Type B pancreatic cell (in vitro differentiated cells): ENCODE measurements at places on chromosomes 1 and 21. TPM values are rescaled to one million over a fixed set of nuclear protein-coding genes. Genes with fewer than 3 reads are reported as not detected.

- peaks cover 29% of the 10 kb centered on the region for H3K4me1 ChIP-seq
- H3K36me3 ChIP-seq: no peaks in the 10 kb centered on the region
- H3K4me3 ChIP-seq: peak overlapping the region; percentile 59
- H3K27ac ChIP-seq: peak overlapping the region; percentile 93
Measured at GRCh38 chr1:55428944-55429931, 214.1 kb upstream of the USP24 start.

GRCh38 chr1:41662765-41663437, 178.4 kb upstream of the EDN2 start:
- peaks cover 49% of the 10 kb centered on the region for H3K27me3 ChIP-seq
- H3K4me1 ChIP-seq: peaks cover 24% of the 10 kb centered on the region
- peak; percentile 73 for DNase-seq
- H3K36me3 ChIP-seq: no peaks in the 10 kb centered on the region
- H3K4me3 ChIP-seq: peak overlapping the region; percentile 72

- peaks cover 3% of the 10 kb centered on the region for H3K27me3 ChIP-seq
- peaks cover 5% of the 10 kb centered on the region for H3K36me3 ChIP-seq
- no peak overlapping the region for H3K4me3 ChIP-seq
- no peaks in the 10 kb centered on the region for H3K4me1 ChIP-seq
- no peak overlapping the region for H3K27ac ChIP-seq
Measured at GRCh38 chr1:168454211-168454815, 89.5 kb downstream of the XCL2 start.

GRCh38 chr1:60847391-60847790, 235.0 kb upstream of the NFIA start:
- H3K27me3 ChIP-seq: no peaks in the 10 kb centered on the region
- no peak overlapping the region for H3K4me3 ChIP-seq
- peaks cover 4% of the 10 kb centered on the region for H3K36me3 ChIP-seq
- H3K27ac ChIP-seq: no peak overlapping the region
- peaks cover 15% of the 10 kb centered on the region for H3K4me1 ChIP-seq
- no peak for DNase-seq

- H3K27ac ChIP-seq: peak overlapping the region; percentile 17
- no peak overlapping the region for H3K4me3 ChIP-seq
- no peak for DNase-seq
- no peaks in the 10 kb centered on the region for H3K27me3 ChIP-seq
- H3K36me3 ChIP-seq: peaks cover under 1% of the 10 kb centered on the region
Measured at GRCh38 chr1:67791261-67791660, 42.0 kb downstream of the GNG12 start.

DNA sequence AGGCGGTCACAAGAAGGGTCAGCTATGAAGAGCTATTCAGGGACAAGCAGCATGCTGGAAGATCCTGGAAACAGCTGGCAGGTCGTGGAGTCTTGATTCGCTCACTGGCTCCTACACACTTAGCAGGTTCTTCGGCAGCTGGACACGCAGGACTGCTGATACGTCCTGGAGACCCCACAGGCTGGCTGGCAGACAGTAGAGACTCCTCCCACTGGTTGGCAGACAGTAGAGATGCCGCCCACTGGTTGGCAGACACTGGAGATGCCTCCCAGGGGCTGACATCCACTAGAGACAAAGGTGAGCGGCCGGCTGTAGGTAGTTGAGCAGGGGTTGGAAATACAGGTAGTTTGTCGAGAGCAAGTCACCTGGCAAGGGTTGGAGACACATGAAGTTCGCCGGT, 466 bp downstream of the KRTAP11-1 start:
- DNase-seq: no peak
- no peak overlapping the region for H3K27ac ChIP-seq

DNA sequence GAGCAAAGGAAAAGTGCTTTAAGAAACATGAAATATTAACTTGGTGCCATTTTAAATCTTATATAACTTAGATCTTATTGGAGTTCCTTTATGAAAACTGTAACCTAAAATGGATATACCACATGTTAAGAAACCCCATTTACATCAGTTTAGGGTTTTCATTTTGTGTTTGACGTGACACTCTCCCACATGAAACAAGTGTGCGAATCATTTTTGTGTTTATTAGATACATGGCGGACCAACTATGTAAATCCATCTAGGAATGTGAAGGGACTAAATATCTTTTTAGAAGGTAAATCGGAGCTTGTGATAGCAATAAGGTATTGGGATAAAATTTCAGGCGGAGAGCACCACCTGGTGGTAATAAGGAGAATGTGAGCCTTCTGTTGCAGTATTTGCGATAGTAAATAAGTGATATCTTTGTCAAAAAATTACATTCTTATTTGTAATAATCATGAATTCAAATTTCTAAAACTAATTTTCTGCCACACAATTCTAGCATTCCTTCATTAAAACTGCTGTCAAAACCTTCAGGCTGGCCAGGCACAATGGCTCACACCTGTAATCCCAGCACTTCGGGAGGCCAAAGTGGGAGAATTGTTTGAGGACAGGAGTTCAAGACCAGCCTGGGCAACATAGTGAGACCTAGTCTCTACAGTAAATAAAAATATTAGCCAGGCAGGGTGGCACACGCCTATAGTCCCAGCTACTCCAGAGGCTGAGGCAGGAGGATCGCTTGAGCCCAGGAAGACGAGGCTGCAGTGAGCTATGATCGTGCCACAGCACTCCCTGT, 31.3 kb downstream of the SMAP2 start:
- no peak for DNase-seq
- no peaks in the 10 kb centered on the region for H3K27me3 ChIP-seq
- H3K27ac ChIP-seq: no peak overlapping the region
- H3K4me1 ChIP-seq: peaks cover 4% of the 10 kb centered on the region
- H3K36me3 ChIP-seq: no peaks in the 10 kb centered on the region
- peak overlapping the region; percentile 3 for H3K4me3 ChIP-seq

- peaks cover 65% of the 10 kb centered on the region for H3K27me3 ChIP-seq
- H3K36me3 ChIP-seq: no peaks in the 10 kb centered on the region
- no peaks in the 10 kb centered on the region for H3K4me1 ChIP-seq
- H3K4me3 ChIP-seq: no peak overlapping the region
Measured at GRCh38 chr1:37069406-37069805, 35.1 kb upstream of the GRIK3 start.

DNA sequence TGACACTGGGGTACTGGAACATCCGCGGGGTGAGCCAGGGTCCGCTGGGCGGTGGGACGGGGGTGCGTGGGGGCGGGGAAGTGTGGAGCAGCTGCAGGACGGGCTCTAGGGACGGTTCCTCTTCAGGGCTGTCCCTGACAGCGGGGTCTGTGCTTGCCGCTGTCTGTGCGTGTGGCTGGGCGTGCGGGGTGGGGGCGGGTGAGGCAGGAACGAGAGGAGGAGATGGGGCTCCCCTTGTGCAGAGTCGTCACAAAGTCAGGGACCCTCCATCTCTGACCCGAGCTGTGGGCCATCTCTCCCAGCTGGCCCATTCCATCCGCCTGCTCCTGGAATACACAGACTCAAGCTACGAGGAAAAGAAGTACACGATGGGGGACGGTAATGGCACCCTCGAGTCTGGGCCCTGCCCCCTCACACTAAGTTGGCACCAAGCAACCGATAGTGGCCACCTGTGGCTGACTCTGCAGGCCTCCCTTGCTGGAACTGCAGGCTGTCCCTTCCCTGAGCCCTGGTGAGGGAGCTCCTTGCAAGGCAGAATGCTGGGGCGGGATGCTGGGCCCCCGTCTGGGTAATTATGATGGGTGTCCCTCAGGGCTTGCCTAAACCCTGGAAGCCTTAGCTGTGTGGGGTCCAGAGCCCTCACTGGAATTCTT, 392 bp downstream of the GSTM2 start:
- H3K36me3 ChIP-seq: peaks cover 15% of the 10 kb centered on the region
- peak overlapping the region; percentile 38 for H3K27ac ChIP-seq
- H3K4me1 ChIP-seq: peaks cover 12% of the 10 kb centered on the region
- DNase-seq: no peak
- H3K27me3 ChIP-seq: no peaks in the 10 kb centered on the region

GRCh38 chr1:185869590-185869989, 135.4 kb downstream of the HMCN1 start:
- no peak overlapping the region for H3K27ac ChIP-seq
- peaks cover 7% of the 10 kb centered on the region for H3K4me1 ChIP-seq
- no peak for DNase-seq
- H3K4me3 ChIP-seq: no peak overlapping the region
- H3K36me3 ChIP-seq: peaks cover 4% of the 10 kb centered on the region

DNA sequence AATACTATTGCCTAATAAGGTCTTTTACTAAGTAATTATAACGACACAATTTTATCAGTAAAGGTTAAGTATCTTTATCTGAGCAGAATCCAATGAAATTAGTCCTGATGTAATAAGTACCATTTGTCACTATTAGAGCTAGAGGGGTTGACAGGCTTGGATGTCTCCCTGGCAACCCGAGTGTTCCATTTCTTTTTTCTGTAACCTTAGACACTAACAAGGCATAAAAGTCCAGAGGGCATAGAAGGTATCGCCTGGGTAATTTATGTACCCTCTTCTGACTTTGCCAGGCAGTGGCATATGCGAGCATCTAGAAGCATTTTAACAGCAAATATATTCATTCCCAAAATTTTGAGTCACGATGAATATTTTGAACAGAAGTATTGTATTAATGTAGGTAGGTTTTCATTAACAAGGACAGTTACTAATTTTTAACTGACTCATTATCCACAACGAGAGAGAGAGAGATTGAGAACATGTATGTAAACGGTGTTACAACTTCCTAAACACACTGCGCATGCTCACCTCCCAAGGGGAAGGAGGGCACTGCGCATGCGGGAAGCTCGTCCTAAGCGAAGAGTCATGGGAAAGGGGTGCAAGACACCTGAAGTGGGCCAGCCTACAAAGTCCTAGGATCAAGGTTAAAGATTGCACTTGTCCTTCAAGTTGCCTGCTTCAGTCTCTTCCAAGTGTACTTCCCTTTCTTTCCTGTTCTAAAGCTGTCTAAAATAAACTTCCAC, 423.9 kb downstream of the DSCAM start:
- H3K4me3 ChIP-seq: peak overlapping the region; percentile 37
- H3K27me3 ChIP-seq: no peaks in the 10 kb centered on the region
- peaks cover 3% of the 10 kb centered on the region for H3K36me3 ChIP-seq
- no peak for DNase-seq
- H3K27ac ChIP-seq: no peak overlapping the region

DNA sequence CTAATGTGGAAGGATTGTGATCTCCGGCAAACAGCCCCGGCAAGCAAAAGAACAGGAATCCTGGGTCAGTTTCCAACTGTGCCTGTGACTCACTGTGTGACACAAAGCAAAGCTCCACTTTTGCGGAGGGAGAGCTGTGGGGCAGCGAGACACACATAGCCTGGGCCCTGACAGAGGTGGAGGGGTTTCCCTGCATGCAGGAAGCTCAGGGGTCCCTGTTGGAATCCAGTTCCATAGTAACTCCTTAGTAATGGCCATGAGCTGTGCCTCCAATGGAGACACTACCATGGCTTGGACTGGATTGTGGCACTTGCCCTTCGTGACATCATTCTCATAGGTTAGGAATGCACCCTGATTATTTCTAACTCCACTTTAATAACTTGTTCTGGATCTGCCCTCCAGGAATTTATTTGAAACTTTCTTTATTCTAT, 47.0 kb upstream of the ATF3 start:
- H3K27ac ChIP-seq: peak overlapping the region; percentile 98
- H3K4me1 ChIP-seq: peaks cover 19% of the 10 kb centered on the region

DNA sequence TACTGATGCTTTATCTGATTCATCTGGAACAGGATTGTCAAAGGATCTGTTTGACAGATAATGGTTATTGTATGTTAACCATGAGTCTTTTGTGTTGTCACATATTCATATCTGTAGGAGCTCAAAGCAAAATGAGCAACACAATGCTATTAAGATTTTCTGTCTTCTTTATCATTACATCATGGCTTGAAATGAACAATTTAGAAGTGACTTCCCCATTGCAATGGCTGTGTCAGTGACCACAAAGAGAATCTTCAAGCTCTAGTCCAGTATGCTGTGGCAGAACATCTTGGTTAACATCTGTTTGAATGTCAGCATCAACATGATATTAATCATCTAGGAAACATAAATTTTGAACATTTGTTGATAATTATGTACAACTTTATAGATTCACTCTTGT, 1148.5 kb downstream of the PLA2G4A start:
- no peak for DNase-seq
- no peak overlapping the region for H3K4me3 ChIP-seq
- no peaks in the 10 kb centered on the region for H3K36me3 ChIP-seq
- H3K4me1 ChIP-seq: no peaks in the 10 kb centered on the region

- H3K27ac ChIP-seq: peak overlapping the region; percentile 68
- peaks cover 16% of the 10 kb centered on the region for H3K4me1 ChIP-seq
- peak overlapping the region; percentile 11 for H3K4me3 ChIP-seq
- DNase-seq: no peak
Measured at GRCh38 chr1:201295861-201296260, 12.6 kb downstream of the PKP1 start.

- no peaks in the 10 kb centered on the region for H3K36me3 ChIP-seq
- DNase-seq: no peak
- H3K27me3 ChIP-seq: peaks cover 65% of the 10 kb centered on the region
Measured at GRCh38 chr1:44609412-44609767, 64.9 kb downstream of the TMEM53 start.

GRCh38 chr1:20521960-20522861, 14.3 kb upstream of the MUL1 start:
- H3K27ac ChIP-seq: no peak overlapping the region
- H3K4me1 ChIP-seq: no peaks in the 10 kb centered on the region
- H3K27me3 ChIP-seq: peaks cover 55% of the 10 kb centered on the region

- no peaks in the 10 kb centered on the region for H3K36me3 ChIP-seq
- H3K27me3 ChIP-seq: no peaks in the 10 kb centered on the region
- peak overlapping the region; percentile 29 for H3K4me3 ChIP-seq
- H3K4me1 ChIP-seq: peaks cover 9% of the 10 kb centered on the region
Measured at GRCh38 chr1:82485591-82486369, 685.0 kb downstream of the ADGRL2 start.

- no peak overlapping the region for H3K27ac ChIP-seq
- H3K27me3 ChIP-seq: no peaks in the 10 kb centered on the region
- H3K4me3 ChIP-seq: no peak overlapping the region
Measured at GRCh38 chr1:99738858-99739465, 27.5 kb downstream of the FRRS1 start.

- H3K27me3 ChIP-seq: no peaks in the 10 kb centered on the region
- DNase-seq: no peak
- no peak overlapping the region for H3K27ac ChIP-seq
- H3K36me3 ChIP-seq: no peaks in the 10 kb centered on the region
- peaks cover 34% of the 10 kb centered on the region for H3K4me1 ChIP-seq
- H3K4me3 ChIP-seq: no peak overlapping the region
Measured at GRCh38 chr1:55635856-55636255, 420.7 kb upstream of the USP24 start.

- no peak for DNase-seq
- no peak overlapping the region for H3K27ac ChIP-seq
- no peak overlapping the region for H3K4me3 ChIP-seq
- H3K27me3 ChIP-seq: no peaks in the 10 kb centered on the region
- peaks cover 3% of the 10 kb centered on the region for H3K36me3 ChIP-seq
- no peaks in the 10 kb centered on the region for H3K4me1 ChIP-seq
Measured at GRCh38 chr1:63454269-63454668, 68.8 kb downstream of the ITGB3BP start.

Gene HLX
- 0.64 and 2.3 TPM in 2 replicates for total RNA-seq

Gene FCRL6
- not detected in 2 replicates for total RNA-seq

Gene SCCPDH
- 18.1 and 34.1 TPM in 2 replicates for total RNA-seq

Gene DENND1B
- 8.7 and 8.8 TPM in 2 replicates for total RNA-seq

Gene RNU1-1
- 2,993 and 3,564 TPM in 2 replicates for total RNA-seq

Gene BCAR3
- total RNA-seq: 16.6 and 52.1 TPM in 2 replicates

Gene PROK1
- 0.29 TPM in 2 replicates for total RNA-seq

Gene CD1B
- total RNA-seq: not detected in 2 replicates

Gene HSPA6
- 0.77 and 1.0 TPM in 2 replicates for total RNA-seq

Gene LAMC2
- 14.8 and 33.5 TPM in 2 replicates for total RNA-seq
